ENCODE measurements at places on chromosomes 5 and 9. TPM values are rescaled to one million over a fixed set of nuclear protein-coding genes. Genes with fewer than 3 reads are reported as not detected.
A peak's percentile ranks its signal among the peaks of the same experiment; 100 is the strongest.

DNA sequence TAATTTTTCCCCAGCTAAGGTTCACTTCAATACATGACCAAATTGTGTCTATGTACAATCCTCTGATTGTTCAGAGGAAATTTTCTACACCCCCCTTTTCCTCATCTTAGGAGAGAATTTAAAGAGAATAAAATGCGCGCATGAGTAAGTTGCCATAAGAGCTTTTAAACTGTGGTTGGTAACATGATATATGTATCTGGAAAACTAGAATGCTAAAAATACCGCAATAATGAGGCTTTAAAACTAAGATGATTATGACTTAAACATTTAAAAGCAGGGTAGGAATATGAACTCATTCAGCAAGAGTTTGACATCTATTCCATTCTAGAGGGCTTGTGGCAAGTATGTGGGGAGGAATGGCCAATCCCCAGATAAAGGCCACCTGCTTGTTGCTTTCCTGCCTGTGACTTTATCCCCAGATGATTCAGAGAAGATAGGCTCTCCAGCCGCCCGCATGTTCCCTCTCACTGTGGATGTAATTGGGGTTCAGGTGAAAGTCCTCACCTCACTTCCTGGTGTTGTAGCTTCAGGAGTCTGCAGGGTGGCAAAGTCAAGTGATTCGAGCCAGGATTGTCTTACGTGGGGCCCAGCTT is 26.5 kb upstream of the BASP1 start:
- no peak for DNase-seq

DNA sequence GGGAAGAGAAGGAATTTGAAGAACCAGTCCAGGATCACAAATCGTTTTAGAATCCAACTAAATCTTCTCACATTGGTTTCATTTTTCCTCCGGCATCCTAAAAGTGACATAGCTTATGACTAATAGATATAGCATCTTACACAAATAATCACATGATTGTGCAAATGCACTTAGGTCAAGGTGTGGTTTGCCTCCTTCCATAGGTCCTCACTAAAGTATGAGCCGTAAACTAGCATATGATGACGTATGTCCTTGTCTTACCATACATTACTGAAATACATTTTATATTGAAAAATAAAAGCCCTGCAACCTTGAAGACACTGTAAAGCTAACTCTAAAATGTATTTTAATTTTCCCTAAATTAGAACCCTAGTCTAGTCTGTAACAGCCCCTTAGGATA is 362.7 kb upstream of the ADAMTS16 start:
- DNase-seq, result no peak

DNA sequence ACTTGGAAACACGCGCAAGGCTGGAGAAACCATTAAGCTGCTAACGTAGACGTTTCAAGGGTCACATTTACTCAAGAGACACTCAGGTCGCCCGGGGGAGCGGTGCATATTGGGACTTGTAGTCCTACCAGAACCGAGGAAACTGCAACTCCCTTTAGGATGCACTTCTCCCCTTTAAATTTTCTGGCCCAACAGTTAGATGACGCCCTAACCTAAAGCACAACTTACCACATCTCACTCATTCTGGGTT is 384 bp upstream of the DMXL1 start:
- DNase-seq, result no peak

GRCh38 chr5:7753181-7753580 is 97.8 kb downstream of the CFAP90 start:
- DNase-seq, result no peak

DNA sequence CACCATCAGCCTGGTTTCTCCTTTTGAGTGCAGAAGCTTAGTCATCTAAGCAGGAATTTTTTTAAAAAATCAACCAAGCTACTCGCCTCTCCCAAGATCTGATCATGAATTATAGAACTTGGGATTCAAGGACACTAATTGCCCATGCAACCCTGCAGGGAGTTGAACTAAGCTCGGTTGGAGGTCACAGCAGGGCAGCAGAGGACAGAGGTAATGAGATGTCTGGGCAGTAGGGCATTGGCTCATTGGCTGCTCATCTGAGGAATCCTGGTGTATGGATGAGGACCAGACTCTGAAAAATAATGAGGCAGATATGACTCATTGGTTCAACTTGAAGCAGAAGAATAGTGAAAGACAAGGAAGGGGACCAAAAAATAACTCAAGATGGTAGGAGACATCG is 111.8 kb upstream of the TLE1 start:
- DNase-seq, result no peak

DNA sequence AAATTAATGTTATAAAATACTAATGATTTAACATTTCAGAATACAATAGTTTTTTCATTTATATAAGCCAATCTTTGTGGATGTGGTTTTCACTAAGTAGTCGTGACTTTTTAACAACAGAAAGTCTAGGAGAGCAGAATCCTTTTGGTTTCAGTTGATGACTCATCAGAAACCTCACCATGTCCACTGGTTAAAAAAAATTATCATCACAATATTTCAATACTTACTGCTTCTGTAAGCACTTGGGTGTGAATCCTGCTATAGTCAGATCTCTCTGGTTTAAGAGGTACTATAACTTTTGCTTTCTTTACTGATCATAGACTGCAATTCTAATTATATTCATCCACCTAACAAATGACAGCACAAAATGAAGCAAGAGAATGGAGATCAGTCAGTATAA is 77.2 kb downstream of the MRPS30 start:
- DNase-seq, result no peak

- DNase-seq, result no peak
These were observed 246.9 kb downstream of the ZSWIM6 start for GRCh38 chr5:61578858-61579503.

- DNase-seq, result no peak
These were observed 21.5 kb downstream of the CCDC187 start for GRCh38 chr9:136282272-136282861.

DNA sequence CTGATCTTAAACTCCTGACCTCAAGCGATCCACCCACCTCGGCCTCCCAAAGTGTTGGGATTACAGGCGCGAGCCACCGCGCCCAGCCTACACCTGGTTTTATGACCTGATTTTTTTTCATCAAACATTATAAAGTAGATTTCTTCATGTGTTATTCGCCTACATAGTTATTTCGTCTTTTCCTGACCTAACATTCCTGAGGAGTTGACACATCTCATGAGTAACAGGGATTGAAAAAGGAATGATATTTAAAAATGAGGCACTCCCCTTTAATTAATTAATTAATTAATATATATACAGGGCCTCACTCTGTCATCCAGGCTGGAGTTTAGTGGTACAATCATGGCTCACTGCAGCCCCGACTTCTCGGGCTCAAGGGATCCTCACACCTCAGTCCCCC is 20.2 kb upstream of the MTMR12 start:
- no peak for DNase-seq

- DNase-seq, result no peak
These were observed 524.3 kb downstream of the PSAT1 start for GRCh38 chr9:78821126-78821822.

DNA sequence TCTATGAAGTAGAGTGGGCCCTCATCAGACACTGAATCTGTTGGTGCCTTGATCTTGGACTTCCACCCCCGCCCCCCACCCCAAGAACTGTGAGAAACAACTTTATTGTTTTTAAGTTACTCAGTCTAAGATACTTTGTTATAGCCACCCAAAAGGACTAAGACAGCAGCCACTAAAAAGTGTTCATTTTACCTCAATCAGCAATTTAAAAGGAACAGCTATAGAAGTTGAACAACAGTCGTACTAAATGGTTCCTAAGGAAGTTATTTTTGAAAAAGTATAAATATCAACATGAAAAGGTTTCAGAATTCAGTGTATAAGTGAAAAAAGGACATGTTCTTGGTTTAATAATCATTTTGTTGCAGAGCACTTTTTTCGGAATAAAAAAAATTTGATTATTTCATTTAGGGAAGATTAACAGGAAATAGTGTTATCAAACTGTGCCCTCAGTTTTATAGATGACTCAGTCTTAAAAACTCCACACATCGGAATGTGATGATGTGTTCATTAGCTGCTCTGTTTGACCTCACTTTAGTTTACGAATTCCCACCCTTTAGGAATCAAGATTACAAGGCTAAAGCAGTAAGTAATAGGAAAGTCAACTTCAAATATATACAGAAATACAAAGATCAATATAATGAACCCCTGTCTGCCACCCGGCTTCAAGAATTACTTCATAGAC is 71.2 kb downstream of the MTAP start:
- no peak for DNase-seq

DNA sequence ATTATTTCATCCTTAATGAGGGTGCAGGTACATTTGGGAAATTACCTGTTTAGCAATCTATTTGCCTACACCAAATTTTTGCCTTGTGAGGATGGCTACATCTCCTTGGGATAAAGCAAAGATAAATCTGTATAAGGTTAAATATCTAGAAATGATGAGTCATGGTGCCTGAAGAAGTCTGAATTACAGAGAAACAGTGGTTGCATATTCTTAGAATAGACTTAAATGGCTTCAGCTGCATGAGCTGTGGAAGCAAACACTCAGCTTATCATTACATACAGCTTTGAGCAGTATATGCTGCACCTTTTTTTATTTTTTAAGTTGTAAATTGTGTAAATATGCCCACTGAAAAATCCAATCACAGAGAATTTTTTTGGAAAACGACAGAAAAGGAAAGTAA is 153.5 kb downstream of the RAPGEF6 start:
- no peak for DNase-seq

DNA sequence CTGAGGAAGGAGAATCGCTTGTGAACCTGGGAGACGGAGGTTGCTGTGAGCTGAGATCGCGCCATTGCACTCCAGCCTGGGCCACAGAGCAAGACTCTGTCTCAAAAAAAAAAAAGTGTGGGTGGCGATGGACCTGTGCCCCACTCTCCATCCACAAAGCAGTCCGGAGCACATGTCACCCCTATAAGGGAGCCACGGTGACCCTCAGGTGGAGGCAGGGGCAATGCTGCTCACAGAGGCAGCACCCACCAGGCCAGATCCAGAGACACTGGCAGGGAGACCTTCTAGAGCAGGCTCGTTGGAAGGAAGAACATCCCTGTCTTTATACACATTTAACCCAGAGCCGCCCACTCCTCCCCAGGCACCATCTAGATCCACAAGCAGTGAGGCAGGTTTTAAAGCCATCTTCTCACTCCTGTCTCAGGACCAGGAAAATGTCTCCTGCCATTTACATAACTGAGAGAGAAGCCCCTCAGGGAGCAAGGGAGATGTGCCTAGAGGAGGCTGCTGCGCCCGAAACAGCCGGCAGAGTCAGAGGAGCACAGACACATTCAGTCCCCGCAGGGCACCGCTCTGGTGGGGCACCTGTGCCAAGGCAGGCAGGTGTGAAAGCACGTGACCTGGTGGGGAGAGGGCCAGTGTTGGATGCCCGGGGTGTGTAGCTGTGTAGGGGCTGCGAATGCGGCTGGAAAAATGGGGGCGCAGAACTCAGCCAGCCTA is 31.6 kb upstream of the ADAMTS2 start:
- DNase-seq, result no peak

GRCh38 chr9:135062254-135062653 is 25.2 kb upstream of the OLFM1 start:
- no peak for DNase-seq

- no peak for DNase-seq
These were observed 193.4 kb downstream of the CDK5RAP2 start for GRCh38 chr9:120386390-120387131.

GRCh38 chr5:88660264-88660946 is 222.6 kb downstream of the MEF2C start:
- peak; percentile 68 for DNase-seq

GRCh38 chr5:74316064-74316603 is 324.4 kb downstream of the ENC1 start:
- no peak for DNase-seq

DNA sequence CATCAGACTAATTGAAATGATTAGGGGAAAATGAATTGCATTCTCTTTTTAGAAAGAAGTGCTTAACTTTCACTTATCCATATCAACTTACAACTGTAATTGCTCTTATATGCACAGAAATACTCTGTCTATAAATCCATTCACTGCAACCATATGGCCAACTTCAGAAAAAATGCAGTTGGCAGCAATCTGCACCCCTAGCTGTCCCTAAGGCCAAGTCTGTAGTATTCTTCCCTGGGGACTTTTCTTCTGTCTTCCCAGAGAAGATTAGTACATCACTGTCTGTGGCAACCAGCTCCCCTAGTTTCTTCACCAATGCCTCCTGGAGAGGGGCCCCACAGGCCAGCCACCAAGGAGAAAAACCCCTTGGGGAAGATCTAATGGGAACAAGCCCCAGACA is 45.4 kb downstream of the ABCA1 start:
- DNase-seq, result no peak

The FBXW5 gene
- polyA plus RNA-seq, result 107 TPM

The KCTD16 gene
- 9.3 TPM for polyA plus RNA-seq

The CD180 gene
- polyA plus RNA-seq, result 1.2 TPM

The TRIM36 gene
- polyA plus RNA-seq, result 41.2 TPM

The GDF9 gene
- polyA plus RNA-seq, result 1.2 TPM

The ELOVL7 gene
- polyA plus RNA-seq, result 4.2 TPM

The PAPPA gene
- 2.4 TPM for polyA plus RNA-seq

The SLC28A3 gene
- 0.32 TPM for polyA plus RNA-seq

The UNC13B gene
- polyA plus RNA-seq, result 25.6 TPM

The MCC gene
- polyA plus RNA-seq, result 22.9 TPM
